ENCODE measurements at places on chromosomes 11 and 22.

GRCh38 chr11:94060401-94060800, 39.2 kb downstream of the HEPHL1 start:
- DNase-seq = no peak

DNA sequence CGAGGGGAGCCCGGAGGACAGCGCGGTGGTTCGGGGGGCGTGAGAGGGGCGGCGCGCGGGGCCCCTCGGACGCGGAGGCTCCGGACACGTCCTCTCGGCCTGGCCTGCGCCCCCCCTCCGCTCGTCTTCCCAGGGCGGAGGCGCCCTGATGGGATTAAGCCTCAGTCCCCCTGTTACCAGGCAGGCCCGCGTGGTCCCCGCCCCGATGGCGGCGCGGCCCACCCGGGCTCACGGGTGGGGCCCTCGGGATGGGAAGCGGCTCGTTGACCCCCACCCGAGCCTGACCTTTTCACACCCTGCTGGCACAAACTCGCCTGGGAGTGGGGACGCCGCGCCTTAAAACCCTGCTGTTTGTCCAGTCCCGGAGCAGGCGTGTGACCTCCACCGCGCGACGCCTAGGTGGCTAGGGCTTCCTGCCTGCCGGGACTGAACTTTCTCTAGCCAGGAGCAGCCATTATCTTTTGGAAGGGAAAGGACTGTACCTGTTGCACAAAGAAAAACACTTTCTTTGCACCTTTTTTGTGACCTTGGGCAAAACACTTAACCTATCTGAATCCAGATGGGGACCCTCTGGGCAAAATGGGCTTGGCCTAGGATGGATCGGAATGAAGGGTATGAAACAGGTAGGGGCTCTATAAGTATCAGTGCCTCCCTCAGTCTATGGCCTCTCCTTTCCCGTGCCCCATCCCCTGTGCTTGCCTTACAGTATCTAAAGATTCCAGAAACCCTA, 1.0 kb downstream of the KIAA1671 start:
- no peak for DNase-seq

DNA sequence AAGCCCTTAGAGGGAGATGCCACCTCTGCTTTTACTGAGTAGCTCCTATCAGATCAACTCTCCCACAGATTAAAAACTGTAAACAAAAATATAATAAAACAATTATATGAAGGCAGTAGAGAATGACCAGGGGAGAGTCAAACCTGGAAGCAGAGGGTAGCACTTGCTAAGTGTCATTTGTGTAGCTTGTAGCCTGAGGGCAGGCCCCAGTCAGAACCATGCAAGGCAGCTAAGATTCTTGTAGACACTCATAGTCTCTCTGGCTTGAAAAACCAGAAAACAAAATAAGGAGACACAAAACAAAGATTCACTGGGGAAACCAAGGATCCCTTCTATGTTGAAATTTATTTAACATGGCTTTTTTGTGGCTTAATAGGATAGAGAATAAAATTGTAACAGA, 110.4 kb downstream of the WNT11 start:
- no peak for DNase-seq

DNA sequence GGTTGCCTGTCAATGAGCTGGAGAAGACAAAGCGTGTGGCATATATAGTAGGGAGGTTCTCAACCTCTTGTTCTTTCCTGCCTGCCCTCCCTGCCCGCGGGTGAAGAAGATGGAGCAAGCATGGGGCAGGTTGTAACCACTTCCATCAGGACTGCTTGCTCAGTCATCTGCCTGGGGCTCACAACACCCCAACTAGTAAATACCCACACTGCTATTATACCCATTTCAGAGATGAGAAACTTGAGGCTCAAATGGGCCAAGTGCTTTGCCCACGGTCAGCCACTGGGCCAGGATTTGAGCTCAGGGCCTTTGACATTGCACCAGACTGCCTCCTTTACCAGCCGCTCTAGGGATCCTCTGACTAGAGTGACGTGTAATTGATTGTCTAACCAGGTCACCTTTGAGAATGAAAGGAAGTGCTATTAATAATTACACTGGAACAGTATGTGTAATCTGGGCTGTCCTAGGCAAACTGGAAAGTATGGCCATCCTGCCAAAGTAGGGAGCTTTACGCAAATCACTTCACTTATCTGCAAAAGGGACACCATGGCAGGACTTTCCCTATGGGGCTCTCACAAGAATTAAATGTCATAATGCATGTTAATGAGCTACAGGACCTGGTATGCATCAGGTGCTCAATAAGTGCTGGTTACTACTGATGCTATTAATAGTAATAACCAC, 2.8 kb upstream of the CDC42EP1 start:
- no peak for DNase-seq

GRCh38 chr22:20530368-20531153, 23.2 kb downstream of the MED15 start:
- DNase-seq = no peak

DNA sequence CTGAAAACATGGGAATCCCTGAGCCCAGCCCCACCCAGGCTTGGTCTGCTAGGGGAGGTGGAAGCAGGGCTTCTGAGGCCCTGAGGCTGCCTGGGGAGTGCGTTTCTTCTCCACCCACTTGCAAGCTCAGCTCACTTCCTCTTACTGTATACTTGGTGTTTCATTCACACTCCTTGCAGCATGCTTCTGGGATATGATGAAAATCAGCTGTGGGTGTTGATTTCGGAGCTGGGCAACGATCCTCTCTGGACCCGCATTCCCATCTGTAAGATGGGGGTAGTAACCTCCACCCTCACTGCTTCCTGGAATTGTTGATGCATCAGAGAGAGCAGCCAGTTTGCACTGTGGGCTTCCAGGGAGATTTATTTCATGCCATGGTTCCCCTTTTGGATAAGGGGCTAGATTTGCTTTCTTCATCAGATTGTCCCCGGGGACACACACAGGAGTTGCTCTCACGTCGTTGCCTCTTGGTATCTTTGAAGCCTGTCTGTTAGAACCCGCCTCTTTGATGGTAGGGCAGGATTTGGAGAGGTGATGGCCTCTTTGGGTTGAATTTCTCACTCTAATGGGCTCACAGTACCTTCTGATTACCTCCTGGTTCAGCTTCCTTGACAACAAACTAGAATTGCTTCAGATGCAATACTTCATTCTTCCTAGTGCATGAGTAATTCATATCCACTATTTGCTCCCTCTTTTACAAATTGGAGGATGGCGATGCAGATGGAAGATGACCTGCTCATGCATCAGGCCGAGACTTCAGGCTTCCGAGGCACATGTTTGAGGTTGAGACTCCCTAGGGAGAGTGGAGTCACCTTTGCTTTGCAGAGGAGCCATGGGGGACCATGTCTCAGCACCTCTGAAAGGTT, 40.4 kb downstream of the BCR start:
- DNase-seq = no peak

DNA sequence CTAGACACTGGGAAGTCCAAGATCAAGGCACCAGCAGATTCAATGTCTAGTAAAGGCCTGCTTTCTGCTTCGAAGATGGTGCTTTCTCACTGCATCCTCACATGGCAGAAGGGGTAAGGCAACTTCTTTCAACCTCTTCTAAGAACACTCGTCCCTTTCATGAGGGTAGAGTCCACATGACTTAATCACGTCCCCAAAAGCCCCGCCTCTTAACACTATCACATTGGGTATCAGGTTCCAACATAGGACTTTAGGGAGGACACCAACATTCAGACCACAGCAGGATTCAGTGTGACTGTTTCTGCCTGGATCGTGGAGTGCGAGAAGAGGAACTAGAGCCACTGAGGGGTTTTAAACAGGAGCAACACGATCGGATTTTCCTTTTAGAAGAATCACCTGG, 3.7 kb upstream of the TIRAP start:
- no peak for DNase-seq

- no peak for DNase-seq
Measured at GRCh38 chr11:117976445-117976844, 9.7 kb upstream of the IL10RA start.

DNA sequence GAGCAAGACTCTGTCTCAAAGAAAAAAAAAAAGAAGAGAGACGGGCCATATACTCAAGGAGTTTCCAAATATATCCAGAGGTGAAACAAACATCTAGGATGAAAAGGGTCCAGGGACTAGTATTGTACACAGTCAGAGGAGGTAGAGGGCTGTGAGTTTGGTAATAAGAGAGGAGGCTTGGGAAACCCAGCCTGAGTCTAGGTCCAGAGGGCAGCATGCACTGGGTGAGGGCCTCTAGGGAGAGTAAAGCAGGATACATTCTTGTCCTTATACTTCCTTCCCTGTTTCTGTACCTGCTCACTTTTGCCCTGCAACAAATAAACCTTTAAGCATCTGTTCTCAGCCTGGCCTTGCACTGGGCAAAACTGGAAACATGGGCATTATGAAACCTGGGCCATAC, 31.5 kb downstream of the STIM1 start:
- no peak for DNase-seq

DNA sequence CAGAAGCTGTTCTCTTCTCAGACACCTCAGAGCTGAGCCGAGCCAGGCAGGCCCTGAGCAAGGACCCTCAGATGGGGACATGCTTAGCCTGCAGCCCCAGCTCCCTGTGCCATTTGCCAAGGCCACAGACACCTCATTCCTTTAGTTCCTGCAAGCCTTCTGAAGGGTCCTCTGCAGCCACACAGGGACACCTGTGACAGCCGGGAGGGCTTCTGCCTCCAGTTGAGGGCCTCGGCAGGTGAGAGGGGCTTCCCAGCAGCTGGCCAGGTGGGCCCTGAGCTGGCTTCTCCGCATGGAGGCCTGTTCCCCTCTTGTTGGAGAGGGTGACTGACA, 18.2 kb downstream of the INCENP start:
- DNase-seq = no peak

DNA sequence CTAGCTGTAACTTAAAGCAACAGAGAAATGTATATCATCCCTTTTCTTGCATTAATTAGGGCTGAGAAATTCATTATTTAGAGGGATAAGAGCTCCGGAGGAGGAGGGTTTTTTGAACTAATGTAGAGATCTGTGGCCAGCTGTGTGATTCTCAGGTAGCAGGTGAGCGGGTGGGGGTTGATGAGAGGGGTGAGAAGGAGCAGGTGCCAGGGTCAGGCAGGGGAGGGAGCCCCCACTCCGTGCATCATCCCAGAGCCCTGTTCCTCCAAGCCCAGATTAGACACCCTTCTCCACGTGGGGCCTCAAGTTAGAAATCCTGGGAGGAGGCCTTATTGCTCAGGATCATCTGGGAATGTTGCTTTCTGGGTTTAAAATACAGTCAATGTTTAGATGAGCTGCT, 24.9 kb downstream of the ZBTB16 start:
- DNase-seq = no peak

DNA sequence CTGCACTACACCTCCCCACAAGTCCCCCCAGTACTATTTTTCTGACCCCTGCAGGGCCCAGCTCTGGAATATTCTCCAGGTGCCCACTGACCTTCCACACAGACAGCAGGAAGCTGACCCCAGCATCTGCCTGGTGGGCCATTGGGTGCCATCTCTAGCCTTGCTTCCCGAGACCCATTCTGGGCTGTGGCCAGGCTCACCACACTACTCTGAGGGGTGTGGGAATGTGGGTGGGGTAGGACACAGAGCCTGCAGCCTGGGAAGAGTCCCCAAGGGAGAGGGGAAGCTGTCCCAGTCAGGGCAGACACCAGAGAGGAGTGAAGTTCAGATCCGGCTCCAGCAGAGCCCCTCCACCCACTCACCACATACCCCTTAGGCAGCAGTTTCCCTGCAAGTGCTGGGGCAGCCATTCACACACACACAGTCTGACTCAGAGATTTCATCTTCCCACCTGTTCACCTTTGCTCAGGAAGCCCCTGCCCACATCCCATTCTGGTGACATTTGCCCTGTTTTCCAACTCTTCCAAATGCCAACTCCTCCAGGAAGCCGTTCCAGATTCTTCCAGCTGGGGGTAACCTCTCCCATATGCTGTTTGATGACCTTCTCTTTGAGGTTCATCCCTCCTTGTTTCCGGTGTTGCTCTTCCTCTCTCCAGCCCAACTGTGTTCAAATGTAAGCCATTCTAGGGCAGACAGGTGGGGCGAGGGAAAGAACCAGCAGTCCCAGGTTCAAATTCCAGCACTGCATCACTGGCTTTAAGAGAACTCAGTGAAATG, 1.9 kb downstream of the SLCO2B1 start:
- no peak for DNase-seq

DNA sequence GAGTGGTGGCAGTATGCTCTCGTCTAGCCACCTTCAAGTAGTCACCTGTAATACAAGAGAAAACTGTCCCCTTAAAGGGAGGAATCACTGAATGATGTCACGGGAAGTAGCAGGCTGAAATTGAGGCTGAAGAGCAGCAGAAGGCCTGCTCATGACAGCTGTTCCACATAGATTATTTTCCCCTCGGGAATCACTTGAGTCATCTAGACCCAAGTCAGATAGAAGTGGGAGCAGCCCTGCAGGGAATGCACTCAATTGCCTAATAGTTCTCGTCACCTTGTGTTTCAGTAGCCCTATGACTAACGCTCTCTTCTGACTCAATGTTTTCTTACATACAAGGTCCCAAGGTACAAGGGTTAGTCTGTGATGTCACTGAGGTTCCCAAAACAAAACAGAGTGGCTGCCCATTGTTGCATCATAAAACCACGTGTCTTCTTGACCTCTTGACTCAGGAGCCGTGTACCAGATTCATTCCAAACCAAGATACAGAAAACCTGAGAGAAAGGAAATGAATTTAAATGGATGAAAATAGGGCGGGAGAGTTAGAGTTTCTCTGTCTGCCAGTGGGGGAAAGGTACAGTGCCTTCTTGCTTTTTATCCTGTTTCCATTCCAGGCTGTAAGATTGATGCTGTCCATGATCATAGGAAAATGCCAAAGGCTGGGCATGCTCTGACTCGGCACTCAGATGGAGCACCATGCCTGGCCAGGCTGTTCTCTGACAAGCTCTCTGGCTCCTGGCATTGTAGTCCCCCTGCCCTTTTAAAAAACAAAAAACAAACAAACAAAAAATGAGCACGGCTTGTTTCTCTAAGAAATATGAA, 21.6 kb upstream of the C11orf96 start:
- DNase-seq = no peak

- no peak for DNase-seq
Measured at GRCh38 chr11:64608046-64608445, 17.0 kb downstream of the SLC22A12 start.

GRCh38 chr11:7936615-7937014, 4.9 kb downstream of the OR10A3 start:
- no peak for DNase-seq

DNA sequence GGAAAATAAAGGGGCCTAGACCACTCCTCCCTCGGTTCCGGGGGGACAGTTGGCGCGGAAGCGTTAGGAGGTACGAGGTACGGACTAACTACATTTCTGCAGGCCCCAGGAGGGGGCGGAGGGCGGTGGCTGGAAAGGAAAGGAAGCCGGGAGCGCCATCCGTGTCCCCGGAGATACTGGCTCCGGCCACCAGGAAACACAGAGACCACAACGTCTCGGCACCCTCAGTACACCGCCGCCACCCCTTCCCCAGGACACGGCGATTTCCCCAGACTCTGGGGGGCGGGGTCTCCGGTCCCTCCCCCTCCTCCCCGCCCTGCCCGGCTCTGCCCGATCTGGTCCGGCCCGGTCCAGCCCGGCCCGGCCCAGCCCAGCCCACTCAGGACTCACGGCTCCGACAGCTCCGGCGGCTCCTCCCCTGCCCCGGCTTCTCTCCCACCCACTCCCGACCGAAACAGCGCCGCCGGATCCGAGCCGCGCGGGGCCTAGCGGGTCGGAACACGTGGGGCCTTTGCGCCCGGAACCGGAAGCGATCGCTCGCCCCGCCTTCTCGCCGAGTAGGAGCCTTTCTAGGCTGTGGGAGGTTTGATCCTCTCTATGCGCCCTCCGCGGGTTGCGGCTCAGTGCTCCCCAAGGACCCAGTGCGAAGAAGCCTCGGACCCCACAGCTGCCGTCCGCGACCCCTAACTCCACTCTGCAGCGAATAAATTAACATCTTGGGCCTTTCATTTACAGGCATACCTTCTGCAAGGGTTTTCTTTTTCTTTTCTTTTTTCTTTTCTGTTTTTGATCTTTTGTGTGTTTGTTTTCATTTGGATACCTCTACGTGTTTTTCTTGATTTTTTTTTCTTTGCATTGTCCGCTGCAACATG, at the start of gene ZNF202:
Gene ZNF202 (minus strand): TSS at position 502 of the 872 bp plus-strand sequence. CDS start 10,772 bp downstream, outside the sequence.
- DNase-seq = peak; percentile 64

Data from esophagus squamous epithelium (tissue), 5 donors.